ENCODE measurements at places on chromosomes 5 and 9.
A peak's percentile ranks its signal among the peaks of the same experiment; 100 is the strongest.

DNA sequence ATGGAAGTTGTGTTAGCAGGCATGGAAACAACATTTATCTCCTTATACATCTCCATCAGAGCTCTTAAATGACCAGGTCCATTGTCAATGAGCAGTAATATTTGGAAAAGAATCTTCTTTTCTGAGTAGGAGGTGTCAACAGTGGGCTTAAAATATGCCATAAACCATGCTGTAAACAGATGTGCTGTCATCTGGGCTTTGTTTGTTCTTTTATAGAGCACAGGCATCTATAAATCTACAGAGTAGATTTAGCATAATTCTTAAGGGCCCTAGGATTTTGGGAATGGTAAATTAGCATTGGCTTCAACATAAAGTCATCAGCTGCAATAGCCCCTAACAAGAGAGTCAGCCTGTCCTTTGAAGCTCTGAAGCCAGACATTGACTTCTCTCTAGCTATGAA, 7.7 kb upstream of the HRCT1 start:
- DNase-seq = no peak

- DNase-seq = peak; percentile 94
Measured at GRCh38 chr5:43019614-43020398, 20.3 kb downstream of the ANXA2R start.

GRCh38 chr5:31811210-31811609, 172.3 kb downstream of the PDZD2 start:
- DNase-seq = no peak

- DNase-seq = no peak
Measured at GRCh38 chr5:17021602-17021932, 85.5 kb upstream of the MYO10 start.

GRCh38 chr9:86079865-86080469, 19.4 kb downstream of the GOLM1 start:
- peak; percentile 43 for DNase-seq

DNA sequence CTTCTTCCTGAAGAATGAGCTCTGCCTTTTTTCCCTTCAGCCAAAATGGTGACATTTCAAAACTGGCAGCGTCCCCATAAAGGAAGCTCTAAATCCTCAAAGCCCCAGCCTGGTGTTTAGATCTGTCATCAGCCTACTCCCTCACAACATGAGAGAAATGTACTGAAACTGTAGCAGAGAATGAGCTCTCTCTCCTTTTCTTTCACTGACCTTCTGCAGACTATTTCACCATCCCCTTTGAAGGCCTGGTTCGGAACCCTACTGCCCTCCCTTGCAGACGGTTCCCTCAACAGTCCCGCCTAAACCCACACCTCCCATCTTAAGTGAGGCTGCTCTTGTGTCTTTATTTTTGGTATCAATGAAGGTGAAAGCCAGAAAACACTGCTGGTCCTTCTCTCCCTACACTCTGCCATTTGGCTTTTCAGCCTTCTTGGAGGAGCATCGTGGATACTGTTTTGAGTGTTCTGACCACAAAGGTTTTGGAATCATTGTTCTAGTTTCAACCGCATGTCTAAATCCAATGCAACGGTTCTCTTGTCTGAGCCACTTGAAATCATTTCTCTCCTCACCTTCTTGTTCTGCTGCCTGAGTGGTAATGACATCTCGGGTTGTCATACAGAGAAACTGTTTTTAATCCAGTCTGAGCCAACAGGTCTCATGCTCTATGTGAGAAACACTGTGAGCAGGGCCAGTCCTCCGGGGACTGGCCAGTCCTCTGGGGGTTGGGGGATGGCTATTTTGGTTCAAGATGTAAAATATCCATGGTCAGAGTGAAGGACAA, 39.0 kb downstream of the ITK start:
- no peak for DNase-seq

- no peak for DNase-seq
Measured at GRCh38 chr9:68522131-68522530, 18.6 kb downstream of the TMEM252 start.

DNA sequence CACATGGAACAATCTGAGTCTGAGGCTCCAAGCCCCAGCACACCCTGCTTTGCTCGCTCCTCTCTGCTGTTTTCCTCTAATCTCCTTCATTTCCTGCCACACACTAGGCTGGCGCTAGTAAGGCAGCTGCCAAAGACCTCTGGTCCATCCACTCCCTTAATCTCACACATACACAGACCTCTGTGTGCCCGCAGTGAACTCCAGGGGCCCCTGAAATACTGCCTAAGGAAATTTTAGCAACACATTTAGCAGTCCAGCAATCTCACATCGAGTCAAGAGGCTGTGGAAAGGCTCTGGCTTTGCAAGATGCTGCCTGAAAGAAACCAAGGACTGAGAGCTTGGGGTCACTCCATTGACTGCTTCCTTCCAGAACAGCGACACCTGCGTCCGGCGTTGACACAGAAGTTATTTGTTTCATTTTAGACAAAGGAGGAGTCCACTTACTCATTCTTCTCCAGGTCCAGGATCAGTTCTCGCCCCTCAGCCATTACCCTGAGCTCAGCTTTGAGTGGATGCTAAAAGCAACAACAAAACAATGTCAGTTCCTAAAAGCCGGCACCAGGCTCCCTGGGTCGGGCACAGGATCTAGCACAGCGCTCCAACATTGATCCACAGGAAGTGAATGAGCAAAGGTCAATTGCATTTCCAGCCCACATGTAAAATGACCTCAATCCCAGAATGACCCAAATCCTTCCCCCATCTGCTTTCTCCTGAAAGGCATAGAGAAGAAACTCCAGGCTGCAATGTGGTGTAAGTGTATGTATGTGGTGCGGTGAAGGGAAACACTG, 11.5 kb downstream of the ADAM19 start:
- no peak for DNase-seq

DNA sequence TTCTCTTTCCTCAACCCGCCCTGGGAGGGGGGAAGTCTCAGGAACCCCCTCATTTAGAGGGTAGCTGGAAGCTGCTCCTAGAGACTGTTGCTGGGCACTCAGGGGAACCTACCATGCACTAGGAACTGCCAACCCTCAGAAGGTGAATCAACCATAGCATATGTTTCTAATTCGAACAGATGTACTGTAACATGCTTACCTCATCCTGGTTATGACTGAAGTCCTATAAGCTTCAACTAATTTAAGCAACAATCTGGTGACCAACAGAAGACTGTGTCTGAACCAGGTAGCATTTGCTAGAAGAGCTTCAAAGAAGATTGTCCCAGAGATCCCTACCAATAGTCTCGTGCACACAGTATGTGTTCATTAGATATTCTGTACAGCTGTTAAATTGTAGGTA, 5.7 kb upstream of the PRDM6 start:
- no peak for DNase-seq

GRCh38 chr5:106656821-106657220, 1013.9 kb downstream of the EFNA5 start:
- DNase-seq = no peak

- no peak for DNase-seq
Measured at GRCh38 chr5:63025679-63026078, 447.1 kb downstream of the LRRC70 start.

- DNase-seq = peak; percentile 38
Measured at GRCh38 chr5:89343666-89344065, 460.7 kb upstream of the MEF2C start.

DNA sequence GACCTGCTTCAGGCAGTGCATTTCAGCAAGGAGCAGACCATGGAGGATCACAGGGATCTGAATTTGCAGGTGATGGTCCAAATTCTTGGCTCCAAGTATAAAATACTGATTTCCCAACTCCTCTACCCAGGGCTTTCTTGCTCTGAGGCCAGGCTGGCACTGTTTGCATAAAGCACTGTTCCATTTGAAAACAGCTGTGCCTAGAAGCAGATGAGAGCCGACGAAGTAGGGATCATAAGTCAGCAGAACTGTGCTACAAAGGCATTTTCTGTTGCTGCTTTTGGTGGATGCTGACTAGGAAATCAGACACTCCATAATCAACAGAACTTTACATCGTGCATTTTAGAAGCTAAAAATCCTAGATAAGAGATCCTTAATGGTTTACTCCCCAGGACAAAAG, 126.4 kb downstream of the MAT2B start:
- DNase-seq = no peak

Measured in COR-L47 (cell line).